ENCODE measurements at places on chromosomes 7 and 10. TPM values are rescaled to one million over a fixed set of nuclear protein-coding genes. Genes with fewer than 3 reads are reported as not detected.
A peak's percentile ranks its signal among the peaks of the same experiment; 100 is the strongest.

- no peak for DNase-seq
Measured at GRCh38 chr7:12709726-12710502, 22.5 kb downstream of the ARL4A start.

DNA sequence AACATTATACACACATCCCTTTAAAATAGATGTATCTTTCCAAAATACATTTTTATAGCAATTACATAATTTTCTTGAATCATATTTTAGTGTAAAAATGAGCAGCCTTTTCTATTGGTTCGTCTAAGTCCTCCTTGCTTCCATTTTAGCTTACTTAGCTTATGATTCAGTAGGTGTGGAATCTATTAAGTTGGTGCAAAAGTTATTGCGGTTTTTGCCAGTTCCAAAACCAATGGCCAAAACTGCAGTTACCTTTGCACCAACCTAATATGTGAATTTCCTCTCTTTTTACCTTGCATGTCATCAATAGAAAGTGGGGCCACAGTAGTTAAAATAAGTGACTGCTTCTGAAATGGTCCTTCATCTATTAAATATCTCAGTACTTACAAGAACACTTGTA is 279.0 kb downstream of the OTUD1 start:
- no peak for DNase-seq

Gene SLC29A4
- polyA plus RNA-seq: 28.3 TPM

DNA sequence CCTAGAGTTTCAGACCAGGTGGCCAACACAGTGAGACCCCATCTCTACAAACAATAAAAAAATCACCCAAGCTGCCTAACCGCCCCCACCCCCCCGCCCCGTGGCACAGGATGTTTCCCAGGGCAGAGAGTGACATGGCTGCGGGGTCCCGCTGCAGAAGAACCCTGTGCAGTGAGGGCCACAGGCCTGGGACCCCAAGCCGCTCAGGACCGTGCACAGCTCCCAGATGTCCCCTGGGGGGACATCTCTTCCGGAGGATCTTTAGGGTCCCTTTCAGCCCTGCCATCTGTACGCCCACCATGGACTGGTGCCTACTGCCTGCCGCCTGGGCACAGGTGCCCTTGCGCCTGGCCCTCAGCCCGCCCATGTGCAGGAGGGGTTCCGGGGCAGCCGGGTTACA is 373.6 kb downstream of the DNAJB6 start:
- DNase-seq: no peak

DNA sequence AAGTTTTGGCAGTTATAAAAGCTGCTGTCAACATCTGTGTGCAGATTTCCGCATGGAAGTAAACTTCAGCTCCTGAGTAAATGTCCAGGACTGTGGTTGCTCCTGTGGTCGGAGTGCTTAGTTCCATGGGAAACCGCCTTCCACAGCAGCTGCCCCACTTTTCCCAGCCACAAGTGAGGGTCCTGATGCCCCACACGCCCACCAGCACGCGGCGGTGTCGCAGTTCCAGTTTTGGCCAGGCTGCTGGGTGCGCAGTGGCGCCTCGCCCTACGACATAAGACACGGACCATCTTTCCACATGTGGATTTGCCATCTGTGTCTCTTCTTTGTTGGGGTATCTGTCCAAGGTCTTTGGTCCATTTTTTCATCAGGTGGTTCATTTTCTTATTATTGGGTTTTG is 167.1 kb downstream of the DIP2C start:
- no peak for DNase-seq

Gene ZNF804B
- polyA plus RNA-seq: 0.33 TPM

Gene PRR15
- polyA plus RNA-seq: 13.1 TPM

DNA sequence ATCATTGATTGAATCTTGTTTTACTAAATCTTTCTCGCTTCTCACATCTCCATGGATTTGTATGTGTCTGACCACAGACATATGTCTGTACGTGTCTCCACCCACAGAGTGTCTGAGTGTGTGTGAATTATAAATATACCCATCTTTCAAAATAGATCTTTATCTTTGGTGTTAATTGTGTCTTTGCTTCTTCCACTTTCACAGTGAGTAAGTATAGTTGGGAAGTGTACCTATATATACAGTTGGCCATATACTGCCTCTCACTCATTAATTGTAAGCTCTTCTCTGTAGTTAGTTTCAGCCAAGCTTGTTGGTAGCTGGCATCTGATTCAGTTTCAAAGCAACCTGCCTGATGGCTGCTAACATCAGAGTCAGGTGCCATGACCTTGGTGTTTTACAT is 18.4 kb downstream of the EEPD1 start:
- DNase-seq: no peak

DNA sequence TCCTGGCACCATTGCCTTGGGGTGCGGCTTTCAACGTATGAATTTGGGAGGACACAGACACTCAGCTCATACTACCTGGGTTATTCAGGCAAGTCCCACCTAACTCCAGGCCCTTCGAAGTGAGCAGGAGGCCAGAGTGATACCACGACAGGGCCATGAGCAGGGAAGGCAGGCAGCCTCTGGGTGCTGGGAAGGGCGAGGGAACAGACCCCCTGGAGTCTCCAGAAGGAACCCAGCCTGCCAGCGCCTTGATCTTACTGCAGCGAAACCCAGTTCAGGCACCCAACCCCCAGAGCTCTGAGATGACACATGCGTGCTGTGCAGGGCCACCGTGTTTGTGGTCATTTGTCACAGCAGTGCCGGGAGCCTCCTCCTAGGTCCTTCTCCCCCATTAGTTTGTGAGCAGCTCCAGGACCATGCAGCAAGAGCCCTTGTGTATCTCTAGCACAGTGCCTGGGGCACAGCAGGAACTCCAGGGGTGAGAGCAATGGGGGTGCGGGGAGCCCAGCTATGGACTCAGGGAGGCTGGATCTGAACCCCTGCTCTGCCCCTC is 7.7 kb upstream of the INSIG1 start:
- no peak for DNase-seq

Gene KLHL7
- 20.0 TPM for polyA plus RNA-seq

Gene LLCFC1
- polyA plus RNA-seq: 0.70 TPM

Gene MSMB
- not detected for polyA plus RNA-seq

GRCh38 chr7:2661602-2662272 is 26.3 kb upstream of the AMZ1 start:
- no peak for DNase-seq

Gene SPAM1
- polyA plus RNA-seq: not detected

Gene NODAL
- not detected for polyA plus RNA-seq

GRCh38 chr7:134627109-134627774 is 19.4 kb upstream of the BPGM start:
- DNase-seq: no peak

- DNase-seq: peak; percentile 74
Measured at GRCh38 chr10:102646610-102647442, 2.5 kb downstream of the TRIM8 start.

Data from muscle of arm (tissue), 14 donors.